Fibroblast of skin of left biceps (primary cell): ENCODE measurements at places on chromosomes 12 and 14.
A peak's percentile ranks its signal among the peaks of the same experiment; 100 is the strongest.

- no peak for DNase-seq
Observed at GRCh38 chr12:94726236-94726835, 76.0 kb upstream of the TMCC3 start.

GRCh38 chr12:96425321-96425720 is 25.1 kb upstream of the CDK17 start:
- DNase-seq: peak; percentile 96

DNA sequence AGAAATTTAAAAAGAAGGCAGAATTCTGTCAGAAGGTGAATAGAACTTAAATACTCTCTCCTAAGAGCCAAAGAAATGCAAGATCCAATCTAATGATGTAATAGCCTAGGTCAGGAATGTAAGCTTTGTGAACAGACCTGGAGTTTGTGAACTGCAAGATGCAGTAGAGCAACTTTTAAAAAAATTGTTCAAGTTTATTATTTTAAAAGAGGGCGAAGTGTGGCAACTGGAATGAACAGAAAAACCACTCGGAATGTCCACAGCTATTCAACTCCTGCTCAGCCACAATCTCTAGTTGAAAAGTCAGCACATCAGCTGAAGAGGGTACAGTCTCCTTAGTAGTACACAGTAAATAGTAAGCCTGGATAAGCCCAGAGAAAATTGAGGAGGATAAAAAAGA is 228.8 kb downstream of the PPFIA2 start:
- DNase-seq: no peak

DNA sequence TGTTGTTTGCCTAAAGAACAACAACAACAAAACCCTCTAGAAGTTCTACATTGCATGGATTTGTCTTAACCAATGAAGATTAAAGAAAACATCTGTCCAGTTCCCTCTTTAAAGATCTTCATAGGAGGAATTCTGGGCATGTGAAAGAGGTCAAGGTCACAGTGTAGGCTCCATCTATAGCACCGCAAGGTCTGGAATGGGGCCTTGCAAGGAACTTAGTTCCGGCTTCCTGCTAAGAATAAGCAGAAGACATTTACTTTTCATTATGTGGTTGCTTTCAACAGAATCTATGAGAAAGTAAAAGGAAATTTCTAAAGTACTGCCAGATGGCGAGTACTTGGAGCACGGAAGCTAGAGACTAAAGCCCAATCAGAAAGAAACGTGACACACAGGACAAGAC is 57.2 kb upstream of the GNPNAT1 start:
- no peak for DNase-seq

- no peak for DNase-seq
Observed at GRCh38 chr12:113052326-113052725, 4.2 kb upstream of the DTX1 start.

- no peak for DNase-seq
Observed at GRCh38 chr12:3152011-3152511, 74.9 kb downstream of the TSPAN9 start.

GRCh38 chr12:51914034-51914923 is 7.0 kb downstream of the ACVRL1 start:
- DNase-seq: no peak

GRCh38 chr14:23056956-23057756 is at the start of gene CDH24:
Gene CDH24, minus strand, starts transcription at chr14:23057520. Its CDS starts 1,787 bp downstream, at chr14:23055733.
- no peak for DNase-seq
